Heart left ventricle (tissue), 16 donors: ENCODE measurements at places on chromosomes 7 and 10. TPM values are rescaled to one million over a fixed set of nuclear protein-coding genes. Genes with fewer than 3 reads are reported as not detected.
A peak's percentile ranks its signal among the peaks of the same experiment; 100 is the strongest.

DNA sequence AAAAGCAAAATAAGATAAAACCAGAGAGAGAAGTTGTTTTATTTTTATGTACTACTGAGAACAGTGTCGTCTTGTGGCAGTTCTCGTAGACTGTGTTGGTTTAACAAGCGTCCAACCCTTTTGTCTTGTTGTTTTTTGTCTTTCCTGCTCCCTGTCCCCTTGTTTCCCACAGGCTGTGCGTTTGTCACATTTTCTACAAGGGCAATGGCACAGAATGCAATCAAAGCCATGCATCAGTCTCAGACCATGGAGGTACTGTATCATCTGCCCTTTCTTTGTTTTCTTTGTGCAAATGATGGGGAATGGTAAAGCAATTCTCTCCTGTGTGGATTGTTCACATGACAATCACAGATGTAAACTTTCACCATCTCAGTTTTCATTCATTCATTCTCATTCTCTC lies 248.8 kb downstream of the CELF2 start:
- no peak for DNase-seq
- H3K4me3 ChIP-seq: no peak overlapping the region
- H3K4me1 ChIP-seq: peaks cover 25% of the 10 kb centered on the region
- H3K27me3 ChIP-seq: no peaks in the 10 kb centered on the region
- no peaks in the 10 kb centered on the region for H3K36me3 ChIP-seq

- H3K4me3 ChIP-seq: peak overlapping the region; percentile 74
- H3K4me1 ChIP-seq: peaks cover 34% of the 10 kb centered on the region
- no peaks in the 10 kb centered on the region for H3K36me3 ChIP-seq
- H3K27ac ChIP-seq: peak overlapping the region; percentile 92
- no peaks in the 10 kb centered on the region for H3K27me3 ChIP-seq
These were observed 16.0 kb upstream of the SUN1 start for GRCh38 chr7:816300-816750.

The TFPI2 gene
- 3.8 TPM for total RNA-seq

The INHBA gene
- 0.19 TPM for total RNA-seq

DNA sequence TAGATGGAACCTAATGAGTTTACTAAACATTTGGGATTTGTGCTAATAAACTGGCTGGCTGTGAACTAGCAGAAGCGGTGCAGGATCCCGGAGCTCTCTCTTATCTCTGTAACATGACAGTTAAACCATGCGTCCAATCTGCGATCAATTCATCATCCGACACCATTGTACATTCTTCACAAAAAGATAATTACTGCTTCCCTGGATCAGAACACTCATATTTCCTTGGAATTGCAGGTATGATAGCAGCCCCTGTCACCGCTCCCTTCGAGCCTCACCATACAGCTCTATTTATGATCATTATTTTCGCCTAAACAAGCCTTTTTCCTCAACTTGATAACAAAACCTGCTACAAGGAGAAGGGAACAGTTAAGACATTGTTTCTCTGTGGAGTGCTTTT lies 18.5 kb downstream of the EBF3 start:
- H3K27me3 ChIP-seq: no peaks in the 10 kb centered on the region
- peaks cover 73% of the 10 kb centered on the region for H3K4me1 ChIP-seq
- peak overlapping the region; percentile 31 for H3K4me3 ChIP-seq
- DNase-seq: no peak
- H3K36me3 ChIP-seq: no peaks in the 10 kb centered on the region
